ENCODE measurements at places on chromosomes 7 and 10. TPM values are rescaled to one million over a fixed set of nuclear protein-coding genes. Genes with fewer than 3 reads are reported as not detected.

GRCh38 chr7:43479042-43479441 is 103.9 kb upstream of the STK17A start:
- DNase-seq: no peak

GRCh38 chr7:12094365-12094921 is 116.7 kb upstream of the TMEM106B start:
- DNase-seq: no peak

DNA sequence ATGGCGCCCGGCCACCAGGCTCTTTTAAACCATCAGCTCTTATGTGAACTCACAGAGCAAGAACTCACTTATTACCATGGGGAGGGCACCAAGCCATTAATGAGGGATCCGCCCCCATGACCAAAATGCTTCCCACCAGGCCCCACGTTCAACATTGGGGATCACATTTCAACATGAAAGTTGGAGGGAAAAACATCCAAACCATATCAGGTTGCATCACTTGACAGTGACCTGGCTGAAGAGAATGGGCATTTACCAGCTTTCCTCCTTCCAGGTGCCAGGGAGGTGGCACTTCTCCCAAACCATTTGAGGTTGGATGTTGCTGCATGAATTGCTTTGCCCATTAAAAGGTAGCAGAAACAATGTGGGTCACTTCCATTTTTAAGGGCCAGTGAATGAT is 115.6 kb upstream of the TNS3 start:
- DNase-seq: no peak

- DNase-seq: peak; percentile 74
Measured at GRCh38 chr7:66110856-66111255, 3.8 kb upstream of the CRCP start.

DNA sequence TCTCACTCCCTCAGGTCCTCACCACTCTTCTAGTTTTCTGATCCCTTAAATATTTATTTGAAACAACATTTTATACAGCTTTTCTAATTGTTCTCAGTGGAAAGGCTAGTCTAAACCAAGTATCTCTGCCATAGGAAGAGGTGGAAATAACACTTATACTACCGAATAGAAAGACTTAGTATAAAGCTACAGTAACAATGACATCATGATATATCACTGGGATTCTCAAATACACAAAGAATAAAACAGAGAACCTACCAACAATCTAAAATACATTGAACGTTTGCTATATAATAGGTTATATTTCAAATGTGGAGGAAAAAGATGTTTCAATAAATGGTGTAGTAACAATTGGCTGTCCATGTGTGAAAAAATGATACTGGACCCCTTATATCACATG is 142.9 kb downstream of the KMT2C start:
- no peak for DNase-seq

METTL27 gene
- polyA plus RNA-seq: 1.5 TPM

UCMA gene
- not detected for polyA plus RNA-seq

Data from BJ (cell line).